Bone marrow (tissue), 2 donors: ENCODE measurements at places on chromosomes 4 and X.

- DNase-seq, result no peak
Observed at GRCh38 chrX:70664726-70665125, 220.1 kb downstream of the DLG3 start.

DNA sequence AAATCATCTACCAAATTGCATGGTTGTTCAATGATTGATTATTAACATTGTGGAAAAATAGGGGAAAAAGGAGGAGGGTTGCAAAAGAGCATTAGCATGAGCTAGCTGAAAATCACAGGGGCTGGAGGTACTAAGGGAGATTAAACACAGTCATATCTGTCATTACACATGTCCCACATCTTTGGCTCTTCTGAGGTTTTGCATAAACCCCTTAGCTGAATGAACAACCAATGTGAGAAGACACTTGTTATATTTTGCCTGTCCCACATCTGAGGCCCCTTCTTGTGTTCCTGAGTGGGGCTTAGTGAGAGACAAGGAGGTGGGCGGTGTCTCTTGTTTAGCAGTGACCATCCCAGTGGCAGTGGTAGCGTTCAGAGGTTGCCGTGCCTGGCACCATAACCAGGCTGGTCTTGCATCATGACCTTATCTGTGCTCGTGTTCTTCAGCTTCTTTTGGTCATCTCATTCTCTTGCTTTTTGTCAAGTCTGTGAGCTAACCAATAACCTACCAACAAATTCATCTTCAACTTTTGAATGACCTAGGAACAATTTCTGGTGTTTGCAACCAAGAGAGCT is 95.6 kb downstream of the MID1IP1 start:
- DNase-seq, result no peak

DNA sequence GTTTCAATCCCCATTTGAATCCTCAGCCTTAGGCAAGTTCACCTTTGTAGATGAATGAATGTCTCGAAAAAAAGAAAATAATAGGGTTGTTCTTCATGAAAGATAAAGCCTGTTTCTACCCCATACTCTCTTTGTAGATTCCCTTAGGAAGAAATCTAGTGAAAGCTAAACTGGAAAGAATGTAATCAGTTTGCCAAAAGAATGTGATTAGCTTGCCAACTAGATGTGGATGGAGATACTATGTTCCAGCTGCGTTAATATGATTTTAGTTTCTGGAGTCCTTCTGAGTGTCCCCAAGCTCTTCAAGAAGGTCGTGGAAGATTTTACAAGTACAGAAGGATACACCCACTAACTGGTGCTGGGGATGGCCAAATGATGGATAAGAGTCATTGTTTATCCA is 162.3 kb upstream of the EDNRA start:
- DNase-seq, result no peak

GRCh38 chr4:125303821-125304220 is 10.9 kb upstream of the FAT4 start:
- no peak for DNase-seq

- no peak for DNase-seq
Observed at GRCh38 chr4:2073808-2074481, 14.8 kb downstream of the NAT8L start.

GRCh38 chr4:39308611-39309010 is 57.6 kb downstream of the RFC1 start:
- no peak for DNase-seq

DNA sequence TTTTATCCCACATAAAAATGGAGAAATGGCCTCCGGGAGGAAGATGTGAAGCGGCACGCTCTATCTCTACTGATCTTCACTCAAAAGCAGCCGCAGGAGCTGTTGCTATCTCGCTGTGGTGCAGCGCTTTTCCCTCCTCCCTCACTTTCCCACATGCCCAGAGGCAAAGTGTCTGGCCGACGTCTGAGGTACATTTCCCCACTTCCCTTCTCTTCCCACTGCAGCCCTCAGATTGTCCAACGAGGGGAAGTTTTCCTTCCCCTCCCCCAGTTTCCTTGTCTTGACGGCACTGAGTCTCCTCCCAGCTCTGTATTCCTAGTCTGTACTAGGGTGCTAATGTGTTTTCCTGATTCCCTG is 660 bp upstream of the COL25A1 start:
- DNase-seq, result no peak

- no peak for DNase-seq
Observed at GRCh38 chr4:183416879-183417755, 27.3 kb upstream of the CDKN2AIP start.

GRCh38 chr4:80446664-80447063 is 111.1 kb downstream of the CFAP299 start:
- no peak for DNase-seq

GRCh38 chr4:5256421-5256820 is 205.1 kb downstream of the STK32B start:
- no peak for DNase-seq

- DNase-seq, result no peak
Observed at GRCh38 chr4:82515705-82516104, 46.1 kb downstream of the TMEM150C start.

- no peak for DNase-seq
Observed at GRCh38 chr4:83708500-83709175, 172.7 kb downstream of the GPAT3 start.

- no peak for DNase-seq
Observed at GRCh38 chr4:141133146-141133998, at the start of gene RNF150. RNF150 (minus strand) TSS chr4:141133469.

- DNase-seq, result no peak
Observed at GRCh38 chrX:135639066-135639780, 74.2 kb upstream of the CT45A1 start.

DNA sequence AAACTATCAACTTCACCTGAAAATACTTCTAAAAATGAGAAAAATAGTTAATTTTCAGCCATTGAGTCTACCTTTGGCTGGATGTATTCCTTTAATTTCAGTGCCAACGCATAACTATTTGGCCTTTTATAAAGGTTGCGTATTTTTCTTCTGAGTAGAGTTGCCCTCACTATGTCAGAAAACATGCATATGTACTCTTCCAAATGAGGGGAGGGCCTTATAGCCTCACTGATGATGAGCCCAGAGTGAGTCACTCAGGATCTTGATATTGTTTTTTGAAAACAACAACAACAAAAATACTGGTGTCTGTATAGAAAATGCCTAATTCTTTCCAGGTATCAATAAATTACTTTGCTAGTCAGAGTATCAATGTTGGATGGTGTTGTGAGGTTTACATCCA is 349.3 kb downstream of the FBXO8 start:
- DNase-seq, result no peak

DNA sequence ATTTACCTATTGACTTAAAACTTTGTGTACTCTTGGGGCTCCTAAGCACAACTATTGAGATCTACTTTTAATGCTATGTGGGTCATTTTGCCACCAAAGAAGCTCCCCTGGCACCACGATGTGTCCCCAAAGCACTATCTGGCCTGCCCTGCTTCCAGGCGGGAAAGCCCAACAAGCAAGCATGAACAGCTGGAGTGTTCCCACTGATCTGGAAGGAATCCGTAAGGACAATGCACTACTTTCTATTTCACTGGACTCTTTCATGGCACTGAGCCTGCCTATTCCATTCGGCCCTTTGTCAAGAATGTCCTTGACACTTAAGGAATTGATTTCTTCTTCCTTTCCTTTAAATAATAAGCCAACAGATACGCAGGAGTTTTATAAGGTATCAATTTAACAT is 38.8 kb downstream of the GRIA3 start:
- DNase-seq, result no peak

- DNase-seq, result no peak
Observed at GRCh38 chrX:135595543-135595942, 75.1 kb downstream of the INTS6L start.

- DNase-seq, result no peak
Observed at GRCh38 chr4:56683455-56683854, 2.4 kb upstream of the HOPX start.

DNA sequence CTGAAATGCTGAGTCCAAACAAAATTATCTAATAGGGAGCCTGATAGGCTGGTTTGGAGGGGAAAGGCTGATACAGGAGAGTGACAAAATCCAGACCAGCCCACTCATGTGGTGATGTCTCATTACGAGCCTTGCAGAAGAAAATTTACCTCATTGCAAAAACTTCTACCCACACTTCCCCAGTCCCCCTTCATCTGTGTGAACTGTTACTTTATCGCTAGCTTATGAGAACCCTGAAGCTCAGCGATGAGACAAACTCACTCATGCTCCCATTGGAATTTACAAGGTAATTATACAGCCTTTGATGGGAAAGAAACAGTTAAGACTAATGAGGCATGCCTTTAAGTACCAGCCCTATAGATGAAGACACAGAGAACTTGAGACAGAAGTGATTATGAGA is 76.1 kb downstream of the ARHGAP6 start:
- DNase-seq, result no peak

DNA sequence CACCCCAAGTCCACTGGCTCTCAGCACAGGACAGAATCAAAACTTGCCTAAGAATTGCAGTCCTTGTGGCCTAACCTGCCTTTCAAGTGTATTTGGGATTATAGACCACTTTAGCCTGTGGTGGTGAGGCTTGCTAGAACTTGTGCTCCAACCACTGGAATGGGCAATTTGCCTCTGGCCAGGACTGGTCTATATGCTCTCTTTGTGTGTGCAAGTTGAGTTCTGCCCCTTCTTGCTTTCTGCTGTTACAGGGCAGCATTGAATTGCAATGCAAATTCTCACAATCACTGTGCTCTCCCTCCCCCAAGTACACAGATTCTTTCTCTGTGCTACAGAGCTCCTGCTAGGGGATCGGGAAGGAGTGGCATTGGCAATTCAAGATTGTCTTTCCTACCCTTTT is 233.6 kb upstream of the DIPK2B start:
- DNase-seq, result no peak

- no peak for DNase-seq
Observed at GRCh38 chr4:143230683-143231082, 46.0 kb downstream of the USP38 start.

- DNase-seq, result no peak
Observed at GRCh38 chr4:13498469-13498868, 14.3 kb upstream of the RAB28 start.

- DNase-seq, result no peak
Observed at GRCh38 chr4:80610199-80610598, 274.7 kb downstream of the CFAP299 start.

DNA sequence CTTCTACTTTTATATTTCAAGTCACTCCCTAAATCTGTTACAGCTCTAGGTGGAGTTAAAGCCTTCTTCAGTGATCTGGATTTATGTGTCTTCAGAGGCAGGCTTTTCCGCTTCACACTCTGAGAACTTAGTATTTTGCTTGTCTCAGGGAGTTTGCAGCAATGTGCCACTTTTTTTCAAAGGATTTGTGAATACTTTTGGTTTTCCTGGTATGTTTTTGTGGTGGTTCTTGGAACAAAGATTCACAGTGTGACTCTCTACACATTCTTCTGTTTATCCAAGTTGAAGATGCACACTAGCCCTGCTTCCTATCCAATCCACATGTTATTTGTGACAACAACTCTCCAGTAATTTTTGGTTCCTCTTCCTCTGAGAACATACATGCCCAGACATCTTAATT is 1253.7 kb downstream of the TECRL start:
- no peak for DNase-seq

GRCh38 chr4:72390409-72390808 is 178.6 kb downstream of the ADAMTS3 start:
- DNase-seq, result no peak

DNA sequence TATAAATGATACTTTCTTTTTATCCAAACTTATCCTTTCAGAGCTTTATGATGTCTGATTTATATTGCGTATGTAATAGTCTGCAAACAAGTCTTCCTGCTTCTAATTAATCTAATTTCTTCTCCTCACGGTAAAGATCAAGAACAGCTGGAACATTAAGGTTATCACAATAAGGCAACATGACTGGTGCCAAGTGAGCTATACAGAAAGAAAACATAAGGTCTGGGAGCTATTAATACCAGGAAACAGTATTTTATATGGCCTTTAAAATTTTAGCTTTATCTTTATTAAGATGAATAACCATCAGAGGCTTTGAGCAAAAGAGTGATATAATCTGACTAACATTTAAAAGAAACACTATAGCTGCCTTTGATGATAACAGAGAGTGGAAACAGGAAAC is 28.7 kb upstream of the CABS1 start:
- DNase-seq, result no peak

GRCh38 chr4:116590648-116591047 is 494.7 kb downstream of the TRAM1L1 start:
- DNase-seq, result no peak
